ENCODE measurements at places on chromosomes 4 and X.

- no peak for DNase-seq
Observed at GRCh38 chr4:120847019-120847582, 75.4 kb downstream of the PRDM5 start.

DNA sequence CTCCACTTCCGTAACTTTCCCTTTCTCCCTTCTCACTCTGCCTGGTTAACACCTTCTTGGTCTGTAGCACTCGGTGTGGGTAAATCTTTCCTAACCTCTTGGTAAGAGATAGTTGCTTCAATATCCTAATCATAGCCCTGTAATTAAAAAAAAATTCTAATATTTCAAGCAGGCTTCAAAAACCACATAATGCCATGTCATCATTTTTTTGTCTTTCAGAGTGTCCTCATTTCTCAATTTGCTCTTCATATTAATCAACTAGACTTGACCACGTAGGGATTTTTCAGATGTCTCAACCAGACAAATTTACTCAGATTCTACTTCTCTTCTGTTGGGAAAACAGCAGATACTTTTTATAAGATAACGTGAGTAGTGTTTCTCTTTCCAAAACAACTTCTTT lies 91.0 kb downstream of the FREM3 start:
- no peak for DNase-seq

DNA sequence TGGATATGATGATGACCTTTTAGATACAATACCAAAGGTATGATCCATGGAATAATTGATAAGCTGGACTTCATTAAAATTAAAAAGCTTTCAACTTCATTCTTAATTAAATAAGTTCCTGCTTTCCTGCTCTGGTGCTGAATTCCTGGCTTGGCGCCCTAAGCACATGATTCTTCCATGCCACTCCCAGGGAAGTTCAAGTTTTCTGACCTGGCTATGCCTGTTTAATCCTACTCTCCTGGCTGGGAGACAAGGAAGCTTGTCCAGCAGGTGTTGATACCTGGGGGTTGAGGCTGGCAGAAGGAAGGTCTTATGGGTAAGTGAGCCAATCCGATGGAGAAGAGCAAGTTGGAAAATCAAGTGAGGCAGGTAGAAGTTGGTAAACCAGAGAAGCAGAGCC lies 24.3 kb downstream of the XKRX start:
- no peak for DNase-seq

- no peak for DNase-seq
Observed at GRCh38 chrX:104833401-104833800, 267.4 kb downstream of the IL1RAPL2 start.

GRCh38 chrX:2819345-2820135 lies 9.2 kb upstream of the GYG2 start:
- peak; percentile 12 for DNase-seq

- DNase-seq: peak; percentile 54
Observed at GRCh38 chr4:171067422-171067821, 745.8 kb upstream of the GALNTL6 start.

DNA sequence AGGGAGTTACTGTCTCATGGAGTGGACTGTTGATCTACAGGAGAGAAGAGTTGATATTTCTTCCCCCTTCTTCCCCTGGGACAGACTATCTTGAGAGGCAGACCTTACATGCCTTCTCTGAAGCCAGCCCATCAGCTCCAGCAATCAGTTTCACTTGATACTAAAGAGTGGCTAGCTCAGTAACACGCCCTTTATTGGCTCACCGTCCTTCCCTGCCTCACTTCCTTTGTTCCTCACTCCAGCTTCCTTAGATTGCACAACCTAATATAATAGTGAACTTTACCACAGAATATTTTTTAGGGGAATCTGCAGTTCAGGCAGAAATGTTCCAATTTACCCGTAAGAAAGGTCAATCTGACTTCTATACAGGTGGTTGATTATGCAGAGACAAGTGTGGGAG lies 128.1 kb upstream of the NDP start:
- DNase-seq: no peak

GRCh38 chr4:26867914-26868684 lies 7.5 kb downstream of the STIM2 start:
- no peak for DNase-seq

- peak; percentile 4 for DNase-seq
Observed at GRCh38 chr4:31793907-31794306, 1073.7 kb downstream of the PCDH7 start.

GRCh38 chrX:31200430-31200829 lies 128.6 kb upstream of the FTHL17 start:
- no peak for DNase-seq

- no peak for DNase-seq
Observed at GRCh38 chr4:66160606-66161005, 490.3 kb upstream of the EPHA5 start.

GRCh38 chrX:70479922-70480659 lies 35.5 kb downstream of the DLG3 start:
- no peak for DNase-seq

DNA sequence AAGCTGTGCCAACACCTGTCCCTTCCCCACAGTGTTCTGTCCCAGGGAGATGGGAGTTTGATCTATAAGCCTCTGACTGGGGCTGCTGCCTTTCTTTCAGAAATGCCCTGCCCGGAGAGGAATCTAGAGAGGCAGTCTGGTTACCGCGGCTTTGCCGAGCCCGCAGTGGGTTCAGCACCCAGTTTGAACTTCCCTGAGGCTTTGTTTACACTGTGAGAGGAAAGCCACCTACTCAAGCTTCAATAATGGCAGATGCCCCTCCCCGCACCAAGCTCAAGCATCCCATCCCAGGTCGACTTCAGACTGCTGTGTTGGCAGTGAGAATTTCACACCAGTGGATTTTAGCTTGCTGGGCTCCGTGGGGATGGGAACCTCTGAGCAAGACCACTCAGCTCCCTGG lies 33.3 kb upstream of the ARSJ start:
- no peak for DNase-seq

GRCh38 chr4:13704035-13704434 lies 76.5 kb upstream of the BOD1L1 start:
- peak; percentile 67 for DNase-seq

DNA sequence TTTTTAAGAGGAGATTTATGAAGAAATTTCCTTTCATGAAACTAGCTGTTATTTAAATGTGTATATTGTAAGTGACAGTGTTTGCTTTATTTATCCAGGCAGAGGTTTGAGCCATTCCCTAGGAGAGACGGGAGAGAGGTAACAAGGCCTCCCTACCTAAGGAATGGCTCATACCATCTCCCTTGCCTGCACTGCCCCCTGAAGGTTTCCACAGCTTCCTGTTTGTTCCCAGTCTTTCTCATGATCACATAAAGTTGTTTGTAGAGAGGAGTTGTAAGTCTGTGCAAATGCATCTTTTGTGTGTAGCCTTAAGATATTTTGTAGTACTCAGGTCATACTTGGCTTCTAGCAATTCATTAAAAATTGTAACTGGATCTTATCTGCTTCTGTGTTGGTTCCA lies 1504.5 kb upstream of the PCDH10 start:
- no peak for DNase-seq

DNA sequence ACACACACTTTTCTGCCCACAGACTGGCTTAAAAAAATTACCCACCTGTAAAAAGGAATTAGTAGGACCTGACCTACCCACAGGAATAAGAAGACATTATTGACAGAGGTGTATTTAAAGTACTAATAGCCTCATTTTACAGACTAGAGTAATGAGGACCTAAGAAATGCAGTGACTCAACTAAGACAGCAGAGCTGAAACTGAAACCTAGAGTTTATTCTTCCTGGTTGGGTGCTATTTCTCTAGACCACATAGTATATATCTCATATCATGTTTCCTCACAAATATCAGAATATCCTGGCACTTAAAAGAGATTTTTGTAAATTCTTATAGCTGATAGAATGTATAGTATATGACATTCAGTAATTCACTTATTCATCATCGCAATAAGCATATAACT lies 435.0 kb downstream of the MAGEE1 start:
- DNase-seq: no peak

DNA sequence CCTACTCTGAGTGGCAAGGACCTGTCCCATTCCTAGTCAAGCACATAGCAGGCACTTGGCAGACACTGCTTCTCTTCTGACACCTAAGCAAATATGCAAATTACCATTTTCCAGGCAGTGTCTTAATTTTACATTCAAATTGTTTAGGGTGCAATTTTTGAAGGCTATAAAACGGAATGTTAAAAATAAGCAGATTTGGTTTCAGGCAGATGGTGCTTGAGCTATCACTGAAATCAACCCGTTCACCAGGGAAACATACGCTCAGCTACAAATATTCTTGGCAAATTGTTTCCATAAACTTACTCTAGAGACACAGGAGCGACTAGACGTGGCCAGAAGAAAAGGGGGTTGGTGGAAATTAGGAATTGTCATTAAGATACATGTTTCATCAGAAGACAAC lies 45.7 kb downstream of the BEND2 start:
- no peak for DNase-seq

- no peak for DNase-seq
Observed at GRCh38 chr4:113548303-113548702, 213.2 kb downstream of the CAMK2D start.

DNA sequence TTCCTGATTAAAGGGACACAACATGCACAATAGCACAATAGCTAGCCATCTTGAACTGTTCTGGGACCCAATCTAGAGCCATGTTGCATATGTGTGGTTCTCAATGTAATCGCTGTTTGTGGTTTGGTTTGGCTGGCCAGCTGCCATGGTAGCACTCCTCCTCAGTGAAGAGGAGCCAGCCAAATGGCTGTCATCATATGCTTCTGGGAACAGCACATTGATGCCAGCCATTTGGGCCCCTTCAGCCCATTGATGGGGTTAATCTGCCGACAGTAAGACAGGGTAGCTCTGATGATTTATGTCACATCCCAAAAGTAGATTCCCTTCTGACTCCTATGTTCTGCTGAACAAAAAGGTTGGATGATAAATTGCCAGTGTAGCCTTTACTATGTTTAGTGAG lies 48.5 kb downstream of the AWAT2 start:
- DNase-seq: no peak

DNA sequence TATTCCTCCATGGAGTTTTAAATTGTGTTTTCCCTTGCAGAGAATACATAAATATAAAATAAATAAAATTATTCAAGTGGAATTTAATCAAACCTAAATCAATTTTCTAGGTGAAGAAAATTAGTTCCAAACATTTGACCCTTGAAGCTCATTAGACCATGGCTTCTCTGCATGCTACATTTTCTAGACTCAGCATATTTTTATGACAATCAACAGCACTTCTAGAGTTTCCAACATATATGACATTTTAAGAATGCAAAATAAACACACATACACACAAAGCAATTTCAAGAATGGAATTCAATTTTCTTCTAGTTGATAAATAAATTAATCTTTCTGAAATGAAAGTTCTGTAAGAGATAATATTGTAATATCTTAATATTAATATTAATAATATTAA lies 1083.9 kb upstream of the INTU start:
- no peak for DNase-seq

DNA sequence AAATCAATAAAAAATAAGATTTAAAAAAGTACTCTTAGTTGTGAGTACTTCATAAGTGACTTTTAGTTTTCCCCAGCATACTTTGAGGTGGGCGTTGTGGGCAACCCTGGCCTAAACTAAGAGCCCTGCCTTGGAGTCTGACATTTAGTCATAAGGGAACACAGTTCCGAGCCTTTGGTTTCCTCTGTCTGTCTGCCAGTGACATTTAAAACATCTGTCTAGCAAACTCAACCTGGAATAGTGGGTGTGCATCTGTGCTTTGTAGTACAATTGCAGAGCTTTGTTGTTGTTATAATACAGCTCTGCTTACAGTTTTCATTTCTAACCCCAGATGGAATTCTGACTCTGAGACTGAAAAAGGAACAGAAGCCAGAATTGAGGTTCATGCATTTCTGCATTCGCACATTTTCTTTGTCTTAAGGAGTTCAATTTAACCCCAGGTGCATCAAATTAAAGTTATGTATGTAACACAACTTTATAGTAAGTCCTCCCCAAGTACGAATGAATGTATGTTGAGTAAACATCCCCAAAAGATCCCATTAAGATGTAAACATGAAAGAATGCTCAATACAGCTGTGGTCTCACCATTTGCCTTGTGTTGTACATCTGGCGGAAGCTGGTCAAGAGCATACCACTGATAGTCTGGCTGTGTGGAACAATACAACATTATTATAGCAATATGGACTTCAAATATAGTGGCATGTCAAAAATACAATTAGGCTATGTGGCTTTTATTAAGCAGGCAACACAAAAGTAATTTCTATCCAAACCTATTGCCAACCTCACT lies 25.9 kb downstream of the TNIP3 start:
- no peak for DNase-seq

GRCh38 chr4:16852228-16852627 lies 46.2 kb downstream of the LDB2 start:
- no peak for DNase-seq

DNA sequence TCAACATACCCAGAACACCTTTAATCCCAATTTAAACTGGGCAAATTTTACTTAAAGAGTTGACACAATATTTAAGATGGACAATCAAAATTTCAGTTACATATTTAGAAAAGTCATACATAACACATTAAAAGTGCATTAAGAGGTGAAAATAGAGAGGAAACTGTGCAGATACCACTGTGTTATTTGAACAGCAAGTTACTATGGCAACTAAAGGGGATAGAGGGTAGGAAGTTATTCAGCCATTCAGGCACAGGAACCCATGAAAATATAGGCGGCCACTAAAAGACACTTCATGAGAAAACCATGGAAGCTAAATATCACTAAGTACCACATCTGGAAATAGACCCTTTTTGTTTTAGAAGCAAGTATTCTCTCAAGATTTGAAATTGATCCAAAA lies 75.1 kb downstream of the PDGFC start:
- peak; percentile 21 for DNase-seq

DNA sequence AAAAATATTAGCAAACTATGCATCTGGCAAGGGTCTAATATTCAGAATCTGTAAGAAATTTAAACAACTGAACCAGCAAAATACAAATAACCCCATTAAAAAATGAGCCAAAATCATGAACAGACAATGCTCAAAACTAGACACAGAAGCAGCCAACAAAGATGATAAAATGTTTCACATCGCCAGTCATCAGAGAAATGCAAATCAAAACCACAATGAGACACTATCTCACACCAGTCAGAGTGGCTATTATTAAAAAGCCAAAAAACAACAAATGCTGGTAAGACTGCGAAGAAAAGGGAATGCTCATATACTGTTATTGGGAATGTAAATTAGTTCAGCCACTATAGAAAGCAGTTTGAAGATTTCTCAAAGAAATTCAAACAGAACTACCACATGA lies 201.3 kb upstream of the CPEB2 start:
- DNase-seq: no peak
